ENCODE measurements at places on chromosomes 12 and 14.

DNA sequence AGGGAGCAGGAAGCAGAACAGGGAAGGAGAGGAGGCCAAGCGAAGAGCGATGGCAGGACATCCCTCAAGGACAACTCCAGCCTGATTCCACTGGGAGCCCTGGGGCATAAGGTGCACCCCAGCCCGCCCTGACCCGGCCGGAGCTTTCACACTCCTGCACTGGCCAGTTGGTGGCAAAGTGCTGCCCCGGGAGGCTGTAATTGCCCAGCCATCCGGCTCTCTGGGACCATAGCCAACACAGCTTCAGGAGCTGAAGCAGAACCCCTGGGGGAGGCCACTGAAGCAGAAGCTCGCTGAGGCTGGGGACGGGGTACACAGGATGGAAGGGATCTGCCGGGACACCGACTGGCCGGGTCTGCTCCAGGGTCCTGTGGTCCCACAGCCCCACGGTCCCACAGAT lies 41.9 kb upstream of the BEGAIN start:
- peak; percentile 73 for DNase-seq

GRCh38 chr12:12333407-12334366 lies 16.4 kb downstream of the MANSC1 start:
- peak; percentile 84 for DNase-seq

DNA sequence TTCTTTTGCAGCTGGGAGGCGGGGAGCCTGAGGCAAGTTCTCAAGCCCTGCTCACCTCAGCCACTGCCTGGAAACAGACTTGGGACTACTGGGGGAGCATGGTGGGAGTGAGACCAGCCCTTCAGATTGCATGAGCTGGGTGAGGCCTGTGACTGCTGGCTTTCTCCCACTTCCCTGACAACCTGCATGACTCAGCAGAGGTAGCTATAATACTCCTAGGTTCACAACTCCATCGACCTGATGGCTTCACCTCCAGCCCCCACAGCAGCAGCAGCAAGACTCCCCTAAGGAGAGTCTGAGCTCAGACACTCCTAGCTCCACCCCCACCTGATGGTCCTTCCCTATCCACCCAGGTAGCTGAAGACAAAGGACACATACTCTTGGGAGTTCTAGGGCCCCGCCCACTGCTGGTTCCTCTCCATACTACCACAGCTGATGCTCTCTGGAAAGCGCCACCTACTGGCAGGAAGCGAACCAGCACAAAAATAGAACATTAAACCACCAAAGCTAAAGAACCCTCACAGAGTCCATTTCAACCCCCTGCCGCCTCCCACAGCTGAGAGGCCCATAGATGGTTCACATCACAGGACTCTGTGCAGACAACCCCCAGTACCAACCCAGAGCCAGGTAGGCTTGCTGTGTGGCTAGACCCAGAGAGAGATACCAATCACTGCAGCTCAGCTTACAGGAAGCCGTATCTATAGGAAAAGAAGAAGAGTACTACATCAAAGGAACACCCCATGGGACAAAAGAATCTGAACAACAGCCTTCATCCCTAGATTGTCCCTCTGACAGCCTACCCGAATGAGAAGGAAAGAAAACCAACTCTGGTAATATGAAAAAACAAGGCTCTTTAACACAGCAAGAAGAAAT lies 68.7 kb downstream of the RPAP3 start:
- DNase-seq, result peak; percentile 87

GRCh38 chr14:35992816-35993683 lies 166.9 kb downstream of the BRMS1L start:
- peak; percentile 19 for DNase-seq

GRCh38 chr12:45234139-45234865 lies 18.4 kb downstream of the ANO6 start:
- DNase-seq, result peak; percentile 15

GRCh38 chr12:91562476-91562875 lies 379.9 kb upstream of the DCN start:
- DNase-seq, result no peak

DNA sequence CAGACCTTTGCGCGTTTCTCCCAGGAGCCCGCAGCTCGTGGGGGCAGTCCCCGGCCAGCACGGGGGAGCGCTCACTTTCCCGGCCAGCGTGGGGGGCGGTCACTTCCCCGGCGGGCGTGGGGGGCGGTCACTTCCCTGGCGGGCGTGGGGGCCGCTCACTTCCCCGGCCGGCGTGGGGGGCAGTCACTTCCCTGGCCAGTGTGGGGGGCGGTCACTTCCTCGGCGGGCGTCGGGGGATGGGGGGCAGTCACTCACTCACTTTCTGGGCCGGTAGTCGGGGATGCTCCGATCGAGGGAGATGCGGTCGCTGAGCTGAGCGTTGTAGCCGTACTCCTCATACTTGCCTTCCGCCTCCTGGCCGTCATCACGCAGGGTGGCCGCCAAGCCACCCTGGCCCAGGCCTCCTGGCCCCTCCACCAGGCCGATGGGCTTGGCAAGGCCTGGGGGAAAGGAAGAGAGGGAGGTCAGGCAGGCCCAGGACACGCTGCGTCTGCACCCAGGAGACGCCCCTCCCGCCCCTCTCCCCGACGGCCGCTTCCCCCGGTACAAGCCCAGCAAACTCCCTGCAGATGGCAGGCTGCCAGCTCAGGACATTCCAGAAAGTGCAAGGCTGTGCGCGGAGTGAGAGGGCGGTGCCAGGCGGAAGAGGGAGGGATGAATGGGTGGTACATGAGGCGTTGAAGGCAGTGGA lies 43.3 kb downstream of the GALNT9 start:
- peak; percentile 61 for DNase-seq

GRCh38 chr12:89323568-89324218 lies 28.6 kb downstream of the DUSP6 start:
- DNase-seq, result no peak

GRCh38 chr12:39145175-39145999 lies 240.0 kb upstream of the CPNE8 start:
- DNase-seq, result no peak

GRCh38 chr14:83632375-83632774 lies 1897.6 kb upstream of the FLRT2 start:
- peak; percentile 96 for DNase-seq

GRCh38 chr14:92507174-92507768 lies 6.3 kb upstream of the RIN3 start:
- peak; percentile 98 for DNase-seq

DNA sequence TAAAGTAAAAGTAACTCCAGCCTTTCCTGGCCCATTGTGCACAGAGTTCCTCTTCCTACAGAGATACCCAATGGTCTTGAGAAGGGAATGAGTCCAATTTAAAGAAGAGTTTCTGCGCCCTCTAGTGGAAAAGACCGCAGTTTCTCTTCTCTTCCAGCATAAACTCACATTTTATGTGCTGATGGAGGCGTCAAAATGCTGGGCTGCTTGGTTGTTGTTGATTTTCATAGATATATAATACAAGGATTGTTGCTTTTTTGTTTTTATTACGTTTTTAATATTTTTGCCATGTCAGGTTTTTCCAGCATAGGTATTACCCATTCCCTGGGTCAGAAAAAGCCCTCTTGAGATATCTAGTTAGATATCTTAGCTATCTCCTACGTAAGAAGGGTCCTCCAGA lies 356.9 kb upstream of the STXBP6 start:
- peak; percentile 60 for DNase-seq

DNA sequence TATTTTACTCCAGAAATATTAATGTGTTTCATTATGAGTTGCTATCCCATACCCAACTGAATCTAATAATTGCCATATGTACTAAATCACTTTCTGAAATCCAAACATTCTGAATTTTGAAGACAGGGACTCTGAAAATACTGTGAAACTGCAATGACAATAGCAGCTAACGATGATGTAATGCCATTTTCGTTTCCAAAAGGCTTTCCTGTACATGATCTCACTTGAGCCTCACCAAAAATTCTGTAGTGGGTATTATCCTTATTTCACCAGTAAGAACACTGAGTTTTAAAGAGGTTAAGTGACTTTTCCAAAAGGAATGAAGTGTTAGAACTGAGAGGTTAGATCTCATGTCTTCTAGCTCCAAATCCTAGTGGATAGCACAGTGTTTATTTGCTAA lies 133.3 kb downstream of the FLRT2 start:
- no peak for DNase-seq

DNA sequence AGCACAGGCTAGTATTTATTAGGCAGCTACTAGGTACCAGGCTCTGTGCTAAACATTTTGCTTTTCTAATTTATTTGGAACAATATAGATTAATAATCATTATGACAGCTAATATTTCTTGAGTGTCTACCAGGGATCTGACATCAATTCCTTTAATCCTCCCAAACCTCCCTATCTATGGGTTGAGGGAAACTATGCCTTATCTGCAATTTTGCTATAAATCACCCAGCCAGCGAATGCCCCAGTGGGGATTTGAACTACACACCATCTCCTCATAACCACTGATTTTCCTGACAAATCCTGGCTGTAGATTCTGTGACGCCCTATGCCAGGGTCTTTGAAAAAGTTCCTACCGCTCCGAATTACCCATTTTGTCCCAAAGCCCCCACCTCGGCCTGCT lies 21.4 kb upstream of the PLEKHG3 start:
- no peak for DNase-seq

GRCh38 chr12:127957001-127957660 lies 309.8 kb upstream of the TMEM132C start:
- no peak for DNase-seq

DNA sequence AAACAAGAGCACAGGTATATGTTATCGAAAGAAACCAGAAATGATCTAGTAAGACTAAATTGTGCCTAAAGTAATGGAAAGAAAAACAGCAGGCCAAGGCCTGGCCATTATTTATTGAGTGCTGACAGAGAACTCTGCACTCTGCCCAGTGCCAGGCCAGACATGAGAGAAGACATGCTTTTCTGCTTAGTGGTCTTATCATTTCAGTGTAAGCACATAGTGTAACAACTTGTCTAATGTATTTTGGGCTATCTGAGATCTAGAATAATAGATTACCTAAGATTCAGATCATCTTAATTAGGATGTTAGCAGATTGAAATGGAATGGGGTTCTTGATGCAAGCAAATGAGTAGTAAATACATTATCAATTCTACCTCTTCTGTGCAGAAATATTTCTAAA lies 278.3 kb downstream of the AKAP6 start:
- DNase-seq, result no peak

GRCh38 chr12:113242026-113242418 lies 20.8 kb downstream of the TPCN1 start:
- peak; percentile 78 for DNase-seq

- no peak for DNase-seq
Measured at GRCh38 chr14:98935921-98936320, 336.1 kb downstream of the BCL11B start.

- DNase-seq, result no peak
Measured at GRCh38 chr12:132625731-132626430, 7.3 kb downstream of the P2RX2 start.

DNA sequence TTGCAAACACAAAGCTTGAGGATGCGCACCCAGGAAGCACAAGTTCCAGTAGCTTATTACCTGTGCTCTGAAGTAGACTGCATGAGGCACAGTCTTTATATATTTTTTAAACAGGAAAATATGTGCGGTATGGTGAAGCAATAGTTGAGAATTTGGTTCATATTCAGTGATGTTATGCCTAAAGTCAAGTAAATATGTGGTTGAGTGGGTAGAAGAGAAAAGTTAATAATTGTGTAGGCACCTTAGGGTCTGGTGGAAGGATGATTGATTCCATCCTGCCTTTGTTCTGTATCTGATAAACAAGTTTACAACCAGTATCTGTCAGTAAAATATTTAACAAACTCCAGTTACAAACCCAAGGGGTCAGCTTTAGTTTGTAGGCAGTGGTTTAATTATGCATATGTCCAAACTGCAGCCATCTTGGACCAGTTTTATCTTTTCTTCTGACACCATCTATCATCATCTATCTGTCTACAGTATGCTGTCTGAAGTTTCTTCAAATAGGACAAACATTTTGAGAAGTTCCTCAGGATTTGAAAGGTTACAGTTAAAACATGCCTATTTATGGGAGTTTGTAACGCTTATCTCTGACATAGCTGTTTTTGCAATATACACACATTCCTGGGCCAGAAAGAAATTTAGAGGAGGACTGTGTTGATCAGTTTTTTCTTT lies 10.8 kb downstream of the SINHCAF start:
- DNase-seq, result no peak

DNA sequence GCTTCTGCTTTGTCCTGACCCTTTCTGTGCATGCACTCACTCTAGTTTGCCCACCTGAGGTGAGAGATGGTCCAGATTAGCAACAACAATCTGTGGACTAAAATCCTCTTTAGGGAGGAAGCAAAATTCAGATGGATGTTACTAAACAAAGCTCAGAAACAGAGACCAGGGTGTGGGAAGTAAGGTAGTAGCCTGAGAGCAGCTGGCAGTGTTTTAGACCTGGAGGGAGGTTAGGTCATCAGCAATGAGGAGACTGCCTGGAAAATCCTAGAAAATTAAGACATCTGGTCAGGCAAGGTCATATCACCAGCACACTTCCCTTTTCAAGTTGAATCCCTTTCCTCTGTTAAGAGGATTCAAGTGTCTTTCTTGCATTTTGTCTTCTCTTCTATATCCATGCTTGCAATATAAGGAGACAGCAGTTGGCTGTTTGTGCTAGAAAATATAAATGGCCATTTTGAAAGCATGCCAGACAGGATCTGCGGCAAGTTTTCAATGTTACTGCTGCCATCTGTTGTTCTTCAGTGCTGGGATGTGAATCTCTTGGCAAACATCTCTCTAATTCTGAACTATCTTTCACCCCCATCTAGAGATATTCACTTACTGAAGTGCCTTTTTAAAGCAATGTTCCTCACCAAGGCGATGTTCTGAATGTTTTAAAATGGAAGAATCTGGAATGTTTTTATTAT lies 266.4 kb downstream of the NAV3 start:
- peak; percentile 68 for DNase-seq

DNA sequence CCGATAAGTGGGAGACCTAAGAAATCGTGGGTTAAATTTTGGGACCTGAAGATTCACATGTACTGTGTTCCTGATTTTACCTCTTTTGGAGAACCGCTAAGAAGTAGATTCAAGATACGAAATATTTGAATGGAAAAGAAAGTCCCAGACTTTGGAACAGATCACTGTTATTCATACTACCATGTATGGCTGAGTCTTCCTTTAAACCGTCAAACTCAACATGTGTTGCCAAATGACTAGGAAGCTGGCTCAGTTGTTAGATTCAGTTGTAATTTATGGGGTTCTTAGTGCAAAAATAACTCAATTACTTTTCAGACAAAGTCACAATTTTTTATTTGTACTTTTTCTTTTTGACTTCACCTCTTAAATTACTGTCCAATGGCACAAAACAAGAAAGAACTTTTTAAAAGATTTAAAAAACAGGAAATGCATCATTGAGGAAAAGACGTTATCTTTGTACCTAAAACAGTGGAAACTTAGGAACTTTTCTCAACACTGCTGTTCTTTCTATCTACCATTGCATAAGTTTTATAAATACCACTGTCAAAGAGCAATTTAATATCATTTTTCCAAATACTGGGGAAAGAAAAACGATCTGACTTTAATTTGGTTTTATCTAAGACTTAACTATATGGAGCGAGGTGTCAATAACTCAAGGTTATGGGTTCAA lies 15.7 kb downstream of the RERG start:
- DNase-seq, result no peak
